Left kidney (tissue), 8 donors: ENCODE measurements at places on chromosomes 7 and 10.

DNA sequence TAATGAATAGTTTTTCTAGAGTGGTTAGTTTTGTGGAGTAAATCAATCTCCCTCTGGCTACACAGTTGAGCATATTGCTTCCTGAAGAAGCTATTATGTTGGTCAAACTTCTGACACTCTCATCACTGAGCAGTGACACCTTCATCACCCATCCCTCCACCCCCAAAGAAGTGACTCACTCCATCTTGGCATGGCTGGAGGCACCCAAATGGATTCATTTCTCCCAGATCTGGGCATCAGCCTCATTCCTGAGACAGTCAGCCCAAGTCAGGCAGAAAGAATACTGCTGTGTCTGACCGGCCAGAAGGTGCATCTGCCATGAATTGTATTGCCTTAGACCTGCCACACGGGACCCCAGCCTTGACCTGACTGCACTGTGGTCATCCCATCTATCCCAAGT, 117.0 kb upstream of the HABP2 start:
- DNase-seq, result no peak

DNA sequence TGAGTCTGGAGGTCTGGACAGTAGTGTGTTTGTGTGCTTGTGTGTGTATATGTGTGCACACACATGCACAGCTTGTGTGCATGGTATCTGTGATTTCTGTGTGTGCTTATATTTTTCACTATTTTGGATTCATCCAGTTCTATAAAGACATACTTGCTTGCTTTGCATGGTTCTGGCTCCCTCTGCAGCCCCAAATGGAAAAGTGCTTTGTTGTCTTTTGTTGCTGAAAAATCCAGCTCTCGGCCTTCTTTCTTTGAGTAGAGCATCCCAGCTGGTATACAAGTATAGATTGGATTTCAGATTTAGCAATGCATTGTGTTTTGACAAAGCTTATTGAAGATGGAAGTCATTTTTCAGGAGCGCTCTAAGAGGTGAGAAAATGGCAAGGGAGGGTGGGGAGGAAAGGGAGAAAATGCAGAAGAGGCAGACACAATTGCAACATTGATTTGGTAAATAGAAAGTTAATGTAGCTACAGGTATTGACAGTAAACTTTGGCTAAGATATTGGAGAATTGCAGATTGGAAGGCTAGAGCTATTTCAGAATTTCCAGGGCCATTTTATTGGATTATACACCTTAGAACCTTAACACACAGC, 333.9 kb downstream of the AUTS2 start:
- no peak for DNase-seq

GRCh38 chr7:134939136-134939535, 47.2 kb upstream of the AGBL3 start:
- no peak for DNase-seq

GRCh38 chr7:80369321-80369720, 142.5 kb downstream of the GNAT3 start:
- DNase-seq, result no peak

GRCh38 chr7:42967391-42967790, 35.2 kb downstream of the MRPL32 start:
- DNase-seq, result no peak

DNA sequence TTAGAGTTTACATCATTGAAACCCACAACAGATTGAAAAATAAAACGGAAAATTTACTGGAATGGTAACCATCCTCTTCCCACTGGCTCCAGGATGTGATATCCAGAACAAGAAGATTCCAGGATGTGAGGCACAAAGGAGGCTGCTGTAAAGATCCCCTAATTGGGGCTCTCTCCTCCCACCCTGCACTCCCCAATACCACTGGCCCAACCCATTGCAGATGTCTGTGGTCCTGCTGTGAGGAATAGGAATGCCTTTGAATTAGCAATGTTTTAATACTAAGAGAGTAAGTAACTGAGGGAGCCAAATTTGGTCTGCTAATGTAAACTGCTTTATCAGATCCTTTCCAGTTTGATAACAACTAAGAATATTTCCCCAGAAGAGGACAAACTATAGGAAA, 225.9 kb upstream of the INHBA start:
- no peak for DNase-seq

DNA sequence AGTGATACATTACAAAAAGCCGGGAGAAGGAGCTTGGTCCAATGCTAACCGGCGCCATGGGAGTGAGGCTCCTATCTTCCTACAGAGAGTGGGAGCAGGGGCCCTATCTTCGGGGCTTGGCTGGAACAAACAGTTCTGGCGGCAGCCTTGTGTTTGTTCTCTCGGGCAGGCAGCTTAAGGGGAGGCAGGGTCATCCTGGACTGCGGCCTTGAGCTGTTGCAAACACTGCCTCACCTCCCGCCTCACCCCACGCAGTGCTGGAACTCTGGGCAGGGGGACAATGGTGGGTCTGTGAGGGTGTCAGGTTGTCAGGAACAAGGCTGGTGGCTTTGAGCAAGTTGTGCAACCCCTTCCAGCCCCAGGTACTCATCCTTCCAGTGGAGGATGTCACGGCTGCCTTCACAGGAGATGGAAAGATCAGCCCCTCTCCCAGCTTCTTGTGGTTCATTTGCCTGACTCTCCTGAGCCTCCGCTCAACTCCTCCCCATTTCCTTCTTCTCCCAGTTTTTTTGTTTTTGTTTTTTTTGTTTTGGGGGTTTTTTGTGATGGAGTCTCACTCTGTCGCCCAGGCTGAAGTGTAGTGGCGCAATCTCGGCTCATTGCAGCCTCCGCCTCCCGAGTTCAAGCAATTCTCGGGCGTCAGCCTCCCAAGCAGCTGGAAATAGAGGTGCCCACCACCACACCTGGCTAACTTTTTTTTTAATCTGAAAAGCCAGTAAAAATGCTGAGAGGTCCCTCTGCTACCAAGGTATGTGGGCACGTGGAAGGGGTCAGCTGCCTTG, 57.4 kb downstream of the SPOCK2 start:
- DNase-seq, result no peak

GRCh38 chr7:86968618-86969017, 90.8 kb downstream of the ELAPOR2 start:
- no peak for DNase-seq

GRCh38 chr10:52469970-52470705, 156.1 kb downstream of the DKK1 start:
- DNase-seq, result no peak

DNA sequence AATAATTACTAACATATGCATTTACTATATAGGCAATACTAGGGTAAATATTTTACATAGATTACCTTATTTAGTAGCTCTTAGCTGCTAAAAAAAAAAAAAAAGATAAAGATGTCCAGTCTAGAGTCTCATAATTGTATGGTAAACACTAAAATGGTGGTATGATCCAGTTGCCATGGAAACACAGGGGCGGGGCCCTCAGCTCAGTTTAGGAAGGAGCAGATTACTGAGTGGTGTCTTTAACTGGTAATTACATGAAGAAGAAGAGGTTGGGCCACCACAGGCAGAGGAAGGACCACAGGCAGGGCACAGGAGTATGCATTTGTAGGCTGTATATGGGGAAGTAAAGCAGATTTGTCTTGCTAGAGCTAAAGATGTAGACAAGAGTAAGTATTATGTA, 43.7 kb downstream of the ITGB8 start:
- DNase-seq, result no peak

DNA sequence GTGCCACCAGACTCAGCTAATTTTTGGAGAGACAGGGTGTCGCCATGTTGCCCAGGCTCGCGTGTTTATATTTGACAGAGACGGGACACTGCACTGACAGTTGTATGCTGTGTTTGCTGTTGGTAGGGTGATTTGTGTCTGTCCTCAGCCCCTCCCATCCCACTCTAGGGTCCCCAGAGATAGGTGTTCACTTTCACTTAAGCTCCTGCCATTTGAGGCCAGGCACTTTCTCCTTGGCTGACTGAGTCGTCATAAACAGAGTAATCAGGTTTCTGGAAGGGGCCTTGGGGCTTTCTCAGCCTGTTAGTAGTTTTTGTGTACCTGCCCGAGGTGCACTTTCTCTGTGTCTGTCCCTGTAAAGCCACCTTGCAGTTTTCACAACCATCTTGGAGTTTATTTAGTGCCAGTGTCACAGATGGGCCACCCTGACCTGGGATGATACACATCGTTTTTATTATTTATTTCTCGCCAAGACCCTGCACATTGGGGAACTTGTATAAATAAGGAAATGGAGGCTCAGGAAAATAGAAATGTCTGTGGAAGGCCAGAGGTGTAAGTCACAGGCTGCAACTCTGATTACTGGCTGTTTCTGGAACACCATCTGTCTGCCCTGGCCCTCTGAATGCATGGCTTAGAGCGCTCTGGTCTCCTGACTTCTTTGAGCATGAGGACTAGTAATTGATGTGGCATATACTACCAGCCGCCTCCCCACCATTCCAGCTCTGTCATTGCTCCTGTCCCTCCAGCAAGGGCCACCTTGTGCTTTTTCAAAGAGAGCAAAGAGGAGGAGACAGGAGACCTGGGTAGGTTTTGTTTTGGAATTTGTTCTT, 81.9 kb upstream of the PDCD4 start:
- no peak for DNase-seq

GRCh38 chr7:34090816-34091215, 185.5 kb downstream of the BMPER start:
- no peak for DNase-seq

DNA sequence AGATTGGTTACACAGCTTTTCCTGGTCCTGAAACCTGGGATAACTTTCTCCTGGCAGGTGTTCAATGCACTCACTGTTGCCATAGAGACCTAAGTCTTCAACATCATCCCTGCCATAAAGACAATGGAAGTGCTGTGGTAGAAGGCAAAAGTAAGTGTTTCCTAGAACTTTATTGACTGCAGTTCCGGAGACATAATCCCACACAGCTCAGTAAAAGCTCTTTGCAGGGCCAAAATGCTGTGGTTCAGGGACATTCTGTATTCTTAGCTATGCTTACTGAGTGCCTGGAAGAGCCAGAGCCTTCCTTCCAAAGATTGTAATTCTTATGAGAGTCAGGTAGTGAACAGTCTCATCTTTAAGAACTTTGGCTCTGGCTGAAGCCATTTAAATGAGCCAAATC, 5.3 kb downstream of the WIPF3 start:
- no peak for DNase-seq

- no peak for DNase-seq
Measured at GRCh38 chr7:41796331-41796730, 93.4 kb upstream of the INHBA start.

DNA sequence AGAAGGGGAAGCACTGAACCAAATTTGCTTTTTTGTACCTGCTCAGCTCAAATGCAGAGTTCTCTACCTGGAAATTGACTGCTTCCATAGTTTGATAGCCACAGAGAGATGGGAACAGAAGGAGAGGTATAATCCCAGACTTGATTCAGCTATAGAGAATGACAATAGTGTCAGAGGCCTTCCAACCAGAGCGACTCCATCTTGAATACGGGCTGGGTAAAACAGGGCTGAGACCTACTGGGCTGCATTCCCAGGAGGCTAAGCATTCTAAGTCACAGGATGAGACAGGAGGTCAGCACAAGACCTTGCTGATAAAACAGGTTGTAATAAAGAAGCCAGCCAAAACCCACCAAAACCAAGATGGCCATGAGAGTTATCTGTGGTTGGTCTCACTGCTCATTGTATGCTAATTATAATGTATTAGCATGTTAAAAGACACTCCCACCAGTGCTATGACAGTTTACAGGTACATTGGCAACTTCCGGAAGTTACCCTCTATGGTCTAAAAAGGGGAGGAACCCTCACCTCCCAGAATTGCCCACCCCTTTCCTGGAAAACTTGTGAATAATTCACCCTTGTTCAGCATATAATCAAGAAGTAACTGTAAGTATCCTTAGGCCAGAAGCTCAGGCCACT, 42.7 kb upstream of the ATRNL1 start:
- DNase-seq, result no peak
